Breast epithelium (tissue), 4 donors: ENCODE measurements at places on chromosomes 13 and 19.

GRCh38 chr19:39401070-39401548 lies 5.5 kb upstream of the ZFP36 start:
- DNase-seq = no peak

DNA sequence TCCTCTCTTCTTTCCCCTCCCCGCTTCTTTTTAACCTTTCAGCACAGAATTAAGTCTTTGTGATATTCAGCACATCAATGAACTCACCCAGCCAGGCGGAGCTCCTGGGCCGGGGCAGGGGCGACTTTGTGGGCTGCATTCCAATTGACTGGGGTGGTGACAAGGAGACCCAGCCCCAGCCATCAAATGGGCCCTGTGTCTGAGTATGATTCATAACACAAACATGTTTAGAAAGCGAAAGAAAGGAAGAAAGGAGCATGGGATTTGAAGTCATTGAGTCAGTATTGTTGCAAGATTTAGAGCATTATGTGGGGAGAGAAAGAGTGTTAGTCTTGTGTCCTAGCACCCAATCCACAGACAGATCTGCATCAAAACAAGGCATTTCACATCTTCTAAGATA lies 185.3 kb downstream of the LHFPL6 start:
- DNase-seq = no peak

- no peak for DNase-seq
Measured at GRCh38 chr19:55315956-55316525, 9.1 kb downstream of the TMEM150B start.

- DNase-seq = no peak
Measured at GRCh38 chr13:113740661-113741060, 18.4 kb upstream of the TMEM255B start.

DNA sequence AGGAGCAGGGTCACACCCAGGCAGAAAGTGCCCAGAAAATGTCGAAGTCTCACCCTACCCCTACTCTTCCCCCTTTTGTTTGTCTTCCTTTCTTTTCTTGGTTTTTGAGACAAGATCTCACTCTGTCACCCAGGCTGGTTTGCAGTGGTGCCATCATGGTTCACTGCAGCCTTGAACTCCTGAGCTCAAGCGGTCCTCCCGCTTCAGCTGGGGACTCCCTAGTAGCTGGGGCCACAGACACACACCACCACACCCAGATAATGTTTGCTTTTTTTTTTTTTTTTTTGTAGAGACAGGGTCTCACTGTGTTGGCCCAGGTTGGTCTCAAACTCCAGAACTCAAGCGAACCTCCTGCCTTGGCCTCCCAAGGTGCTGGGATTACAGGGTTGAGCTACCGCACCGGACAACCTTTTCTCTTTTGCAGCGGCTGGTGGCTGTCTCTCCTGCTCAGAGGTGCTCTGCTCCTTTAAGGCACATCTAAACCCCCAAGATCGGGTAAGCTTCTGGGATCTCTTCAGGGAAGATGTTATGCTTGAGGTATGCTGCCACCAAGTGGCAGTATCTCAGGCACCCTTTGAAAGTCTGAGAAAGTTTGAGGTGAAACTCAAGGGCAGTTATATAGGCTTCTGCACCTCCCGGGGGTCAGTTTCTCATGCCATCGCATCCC lies 22.4 kb upstream of the EBI3 start:
- no peak for DNase-seq

DNA sequence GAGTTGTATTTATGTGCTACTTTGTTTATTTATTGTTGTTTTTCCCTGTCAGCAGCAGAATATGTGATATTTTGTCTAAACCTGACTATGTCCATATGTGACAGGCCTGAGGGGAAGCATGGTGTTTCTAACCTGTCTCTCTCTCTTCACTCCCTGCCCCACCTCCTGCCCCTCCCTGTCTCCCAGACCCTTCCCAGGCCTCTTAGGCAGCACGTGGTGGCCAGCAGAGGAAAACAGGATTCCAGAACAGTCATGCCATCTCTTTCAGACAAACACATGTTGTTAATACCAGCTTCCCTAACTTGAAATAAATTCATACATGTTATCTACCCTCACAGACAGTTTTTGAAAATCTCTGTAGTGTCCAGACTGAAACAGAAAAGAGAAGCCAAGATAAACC lies 31.0 kb upstream of the ATP11A start:
- DNase-seq = peak; percentile 10

GRCh38 chr19:47626238-47626637 lies 17.3 kb downstream of the BICRA start:
- DNase-seq = no peak

DNA sequence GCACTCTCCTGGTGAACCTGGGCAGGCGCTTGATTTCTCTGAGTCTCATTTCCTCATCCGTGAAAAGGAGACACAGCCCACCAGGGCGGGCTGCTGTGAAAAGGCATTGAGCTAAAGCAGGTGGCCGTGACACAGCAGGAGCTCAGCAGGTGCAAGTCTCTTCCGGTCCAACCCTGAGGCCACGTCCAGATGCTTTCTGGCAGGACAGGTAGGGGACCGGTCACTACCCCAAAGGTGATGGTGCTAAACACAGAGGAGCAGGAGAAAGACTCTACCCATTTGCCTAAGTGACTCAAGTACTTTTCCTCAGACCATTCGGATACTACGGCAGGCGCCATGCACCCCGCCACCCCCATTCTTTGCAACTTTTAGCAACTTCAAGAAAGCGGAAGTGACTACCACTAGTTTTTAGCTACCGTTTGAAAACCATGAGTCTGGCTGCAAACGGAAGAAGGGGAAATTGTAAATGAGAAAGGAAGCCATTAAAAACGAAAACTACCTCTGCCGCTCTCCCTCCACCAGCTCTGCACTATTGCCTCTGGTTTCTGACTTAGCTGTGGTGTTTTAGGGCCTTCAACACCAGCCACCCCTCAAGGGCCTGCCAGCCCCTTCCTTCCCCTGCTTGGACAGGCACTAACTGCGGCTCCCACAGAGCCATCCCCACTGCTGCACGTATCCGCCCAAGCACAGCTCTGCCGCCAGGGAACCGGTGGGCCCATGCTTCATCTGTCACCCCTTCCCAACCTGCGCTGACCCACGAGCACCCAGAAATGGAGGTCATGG lies 4.8 kb downstream of the PPP6R1 start:
- no peak for DNase-seq

GRCh38 chr13:50119591-50119990 lies 104.3 kb downstream of the KCNRG start:
- no peak for DNase-seq

DNA sequence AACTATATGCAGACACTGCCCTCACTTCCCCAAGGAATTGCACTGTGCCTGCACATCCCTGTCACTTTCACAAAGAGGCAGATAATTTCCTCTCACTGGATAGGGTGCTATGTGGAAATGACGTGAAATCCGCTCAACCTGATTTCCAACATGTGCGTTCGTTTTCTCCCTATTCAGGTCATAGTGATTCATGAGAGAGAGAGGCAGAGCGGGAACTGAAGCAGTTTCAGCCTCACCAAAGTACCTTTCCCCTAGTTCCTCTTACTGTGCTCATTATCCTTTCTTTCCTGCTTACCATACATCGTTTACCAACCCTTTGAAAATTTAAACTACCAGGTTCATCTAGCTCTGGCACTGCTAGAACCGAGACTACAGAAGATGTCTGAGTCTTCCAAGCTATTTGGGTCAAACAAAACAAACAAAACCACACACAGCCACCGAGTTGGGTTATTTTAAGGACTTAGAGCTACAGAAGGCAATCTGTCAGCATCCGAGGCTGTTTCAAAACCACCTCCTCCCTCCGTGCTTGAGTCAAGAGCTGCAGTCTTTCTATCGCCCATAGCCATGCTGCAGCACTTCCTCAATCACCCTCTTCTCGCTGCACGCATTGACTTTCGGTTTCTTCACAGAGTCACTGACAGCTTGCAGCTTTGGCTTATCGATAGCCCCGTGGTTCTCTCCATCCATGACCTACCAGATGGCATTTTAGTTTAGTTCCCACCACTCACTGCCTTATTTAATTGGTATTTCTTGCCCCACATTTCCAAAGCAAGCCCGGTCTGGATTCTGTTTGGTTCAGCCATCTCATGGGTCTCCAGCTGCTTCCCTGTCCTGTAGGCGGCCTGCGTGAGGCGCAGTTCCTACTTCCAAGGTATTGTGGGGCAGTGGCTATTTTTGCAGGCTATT lies 1395.8 kb downstream of the EFNB2 start:
- DNase-seq = no peak

DNA sequence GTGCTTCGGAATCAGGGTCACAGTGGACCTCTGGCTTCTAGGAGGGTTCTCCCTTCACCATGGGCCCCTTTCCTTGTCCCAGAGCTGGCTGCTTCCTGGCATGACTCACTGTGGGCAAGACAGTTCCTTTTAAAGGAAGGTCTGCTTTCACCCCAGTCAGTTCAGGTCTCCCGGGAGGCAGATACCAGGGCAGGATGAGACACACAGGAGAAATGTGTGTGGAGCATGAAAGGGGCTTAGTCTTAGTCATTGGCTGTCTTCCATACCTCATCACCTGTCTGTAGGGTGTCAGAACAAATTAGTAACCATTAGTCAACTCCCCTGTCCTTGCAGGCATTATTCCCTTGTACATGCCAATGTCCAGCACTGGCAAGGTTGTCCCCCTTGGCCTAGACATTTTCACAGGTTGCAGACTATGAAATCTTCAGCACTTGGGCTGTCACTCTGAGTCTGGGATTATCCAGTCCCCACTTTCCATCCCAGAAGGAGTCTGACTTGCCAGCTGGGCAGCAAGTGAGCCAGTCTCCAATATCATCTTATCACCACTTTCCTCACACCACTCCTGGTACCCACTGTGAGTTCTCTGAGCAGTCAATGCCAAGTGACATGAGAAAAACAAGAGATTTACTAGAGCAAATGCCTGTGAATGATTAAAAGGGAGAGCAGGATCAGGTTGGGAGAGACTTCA lies 76.8 kb upstream of the MEDAG start:
- DNase-seq = no peak

GRCh38 chr13:98350746-98351330 lies 173.8 kb upstream of the RNF113B start:
- DNase-seq = no peak

GRCh38 chr19:17648097-17648660 lies 40.0 kb downstream of the UNC13A start:
- DNase-seq = no peak

DNA sequence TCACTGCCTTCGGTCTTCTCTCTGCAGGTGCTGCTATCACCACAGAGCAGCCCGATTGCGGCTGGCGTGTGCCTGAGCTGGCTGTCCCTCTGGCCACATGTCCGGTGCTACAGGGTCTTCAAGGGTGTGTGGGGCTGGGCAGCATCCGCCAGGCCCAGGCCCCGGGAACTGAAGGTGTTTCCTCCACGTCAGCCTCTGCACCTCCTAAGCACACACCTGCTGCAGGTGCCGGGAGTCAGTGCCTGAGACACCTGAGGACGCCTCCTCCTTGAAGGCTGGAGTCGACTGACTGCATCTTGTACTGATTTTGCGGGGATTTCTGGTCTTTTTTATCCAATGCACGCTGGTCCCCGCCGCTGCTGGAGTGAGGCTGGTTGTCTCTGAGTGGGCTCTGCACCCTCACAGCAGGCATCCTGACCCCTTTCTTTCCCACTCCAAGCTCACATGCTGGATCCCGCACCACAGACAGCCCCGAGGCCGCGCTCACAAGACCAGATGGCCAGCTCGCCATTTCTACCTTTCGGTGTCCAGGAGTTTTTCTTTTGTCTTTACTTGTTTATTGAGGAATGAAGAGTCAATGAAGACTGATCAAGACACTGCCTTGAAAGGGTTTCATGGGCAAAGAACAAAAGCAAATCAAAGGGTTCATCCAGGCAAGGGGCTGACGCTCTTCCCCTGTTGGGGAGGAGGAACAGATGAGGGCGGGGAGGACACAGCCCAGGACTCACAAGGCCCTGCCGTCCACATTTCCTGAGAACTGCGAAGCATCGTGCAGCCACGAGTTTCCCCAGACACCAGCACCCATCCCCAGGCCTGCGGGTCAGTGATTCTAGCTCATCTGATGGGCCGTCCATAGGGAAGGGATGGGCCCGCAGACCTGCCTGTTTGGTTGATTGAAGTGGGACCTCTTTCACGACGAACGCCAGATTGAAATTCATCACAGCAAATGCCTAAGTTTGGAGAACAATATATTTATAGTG lies 203.8 kb upstream of the SOX1 start:
- DNase-seq = no peak

DNA sequence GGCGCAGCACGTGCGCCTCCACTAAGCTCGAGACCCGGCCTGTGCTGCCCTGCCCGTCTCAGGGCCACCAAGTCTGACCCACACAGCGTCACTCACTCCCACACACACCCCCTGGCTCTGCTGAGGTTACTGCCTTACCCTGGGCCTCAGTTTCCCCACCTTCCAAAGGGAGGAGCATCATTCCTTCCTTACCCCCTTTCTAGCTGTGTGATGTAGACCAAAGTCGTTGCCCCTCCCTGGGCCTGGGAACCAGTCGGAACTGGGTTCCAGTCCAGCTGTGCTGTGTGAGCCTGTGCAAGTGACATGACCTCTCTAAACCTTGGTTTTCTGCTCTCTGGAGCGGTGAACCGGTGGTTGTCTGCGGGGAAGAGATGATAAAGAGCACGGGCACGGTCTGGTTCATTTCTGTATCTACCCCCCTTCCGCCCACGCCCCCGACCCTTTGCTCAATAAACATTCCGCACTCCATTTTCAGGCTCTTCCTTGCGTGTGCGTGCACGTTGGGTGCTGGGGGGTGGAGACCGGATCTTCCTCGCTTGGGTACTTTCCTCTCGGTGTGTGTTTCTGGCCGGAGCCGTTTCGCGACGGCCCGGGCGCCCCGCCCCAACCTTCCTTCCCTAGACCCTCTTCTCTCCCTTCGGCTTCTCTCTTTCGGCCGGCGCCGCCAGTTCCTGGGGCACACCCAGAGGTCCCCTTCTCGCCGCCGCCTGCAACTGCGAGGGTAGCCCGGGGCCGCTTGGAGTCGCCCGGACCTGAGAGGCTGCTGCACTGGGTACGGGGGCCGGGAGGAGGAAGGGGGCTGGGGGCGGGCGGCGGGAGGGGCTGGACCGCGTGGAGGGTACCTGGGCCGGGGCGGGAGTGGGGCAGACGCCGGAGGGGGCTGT lies at the start of gene ZNF581:
ZNF581 (plus strand) TSS at position 647 of the 884 bp plus-strand sequence. CDS start 923 bp downstream, outside the sequence.
- DNase-seq = no peak

- DNase-seq = no peak
Measured at GRCh38 chr19:34662919-34663318, 14.0 kb downstream of the SCGB2B2 start.

- no peak for DNase-seq
Measured at GRCh38 chr19:13010992-13011652, 15.8 kb downstream of the NFIX start.
